ENCODE measurements at places on chromosomes 2 and 18.
A peak's percentile ranks its signal among the peaks of the same experiment; 100 is the strongest.

GRCh38 chr2:228355897-228356296 lies 174.4 kb upstream of the SPHKAP start:
- DNase-seq = no peak

DNA sequence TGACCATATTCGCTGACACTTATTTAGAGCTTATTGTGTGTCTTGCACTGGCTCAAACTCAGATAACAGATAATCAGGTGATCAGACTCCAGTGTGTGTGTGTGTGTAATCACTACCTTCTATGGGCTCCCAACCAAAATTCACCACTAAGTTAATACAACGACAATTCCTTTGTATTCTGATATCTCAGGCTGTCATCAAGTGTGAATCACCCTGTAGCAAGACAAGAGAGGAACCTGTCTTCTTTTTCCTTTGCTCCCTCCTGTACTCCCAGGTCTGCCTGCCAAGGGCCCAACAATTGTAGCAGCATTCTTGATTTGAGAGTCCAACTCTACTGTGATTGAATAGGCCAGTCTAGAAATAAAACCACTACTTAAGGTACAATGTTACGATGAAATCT lies 25.8 kb downstream of the ITGB6 start:
- DNase-seq = no peak

DNA sequence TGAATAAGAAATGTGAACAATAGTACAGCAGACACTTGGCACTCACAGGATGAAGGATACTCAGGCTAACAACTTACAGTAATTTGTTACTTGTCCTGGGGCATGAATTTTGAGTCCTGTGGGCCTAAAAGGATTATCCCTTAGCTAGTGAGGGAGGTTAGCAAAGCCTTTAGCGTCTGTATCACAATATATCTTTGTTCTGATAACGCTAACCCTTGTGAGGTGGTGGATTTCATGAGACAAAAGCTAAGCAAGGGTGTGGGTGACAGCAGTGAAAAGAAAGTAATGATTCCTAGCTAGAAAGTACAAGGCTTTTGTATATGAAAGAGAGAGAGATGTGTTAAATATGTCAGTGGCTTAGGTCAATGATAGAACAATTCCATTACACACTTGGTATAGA lies 46.8 kb upstream of the TTC21B start:
- DNase-seq = no peak

DNA sequence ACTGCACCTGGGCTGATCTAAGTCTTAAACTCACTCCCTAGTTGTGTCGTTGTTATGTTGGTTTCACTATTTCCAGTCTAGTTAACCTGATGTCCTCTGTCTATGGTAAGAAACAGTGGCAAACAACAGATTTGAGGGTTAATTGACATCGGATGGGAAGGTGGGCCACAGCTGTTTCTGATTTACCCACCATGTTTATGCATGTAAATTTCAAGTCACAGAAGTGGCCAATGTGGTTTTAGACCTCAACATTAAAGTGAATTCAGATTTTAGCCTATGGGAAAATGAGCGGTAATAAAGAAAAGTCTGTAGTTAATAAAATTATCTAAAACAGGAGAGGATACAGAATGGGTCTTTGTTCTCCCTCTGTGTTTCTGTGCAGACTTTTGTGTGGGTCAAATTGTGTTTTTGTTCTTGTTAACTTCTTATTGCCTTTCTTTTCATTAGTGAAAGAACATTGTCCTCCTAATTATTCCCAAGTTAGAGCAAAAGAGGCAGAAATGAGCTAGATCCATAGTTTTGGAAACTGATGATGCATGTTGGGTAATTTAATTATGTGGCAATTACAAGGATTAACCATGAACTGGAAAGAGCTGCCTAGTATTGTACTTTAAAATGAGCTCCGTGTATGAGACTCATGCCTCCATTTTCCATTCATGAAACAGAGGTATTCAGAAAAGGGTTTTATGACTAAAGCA lies 83.2 kb downstream of the LAMA3 start:
- no peak for DNase-seq

DNA sequence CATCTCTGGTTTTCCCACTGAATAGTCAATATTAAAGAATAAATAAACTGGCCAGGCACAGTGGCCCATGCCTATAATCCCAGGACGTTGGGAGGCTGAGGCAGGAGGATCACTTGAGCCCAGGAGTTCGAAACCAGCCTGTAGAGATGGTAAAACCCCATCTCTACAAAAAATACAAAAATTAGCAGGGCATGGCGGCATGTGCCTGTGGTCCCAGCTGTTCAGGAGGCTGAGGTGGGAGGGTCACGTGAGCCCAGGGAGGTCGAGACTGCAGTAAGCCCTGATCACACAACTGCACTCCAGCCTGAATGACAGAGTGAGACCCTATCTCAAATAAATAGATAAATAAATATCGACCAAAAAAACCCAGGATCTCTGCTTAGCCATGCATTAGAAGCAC lies 50.2 kb upstream of the BIN1 start:
- DNase-seq = no peak

DNA sequence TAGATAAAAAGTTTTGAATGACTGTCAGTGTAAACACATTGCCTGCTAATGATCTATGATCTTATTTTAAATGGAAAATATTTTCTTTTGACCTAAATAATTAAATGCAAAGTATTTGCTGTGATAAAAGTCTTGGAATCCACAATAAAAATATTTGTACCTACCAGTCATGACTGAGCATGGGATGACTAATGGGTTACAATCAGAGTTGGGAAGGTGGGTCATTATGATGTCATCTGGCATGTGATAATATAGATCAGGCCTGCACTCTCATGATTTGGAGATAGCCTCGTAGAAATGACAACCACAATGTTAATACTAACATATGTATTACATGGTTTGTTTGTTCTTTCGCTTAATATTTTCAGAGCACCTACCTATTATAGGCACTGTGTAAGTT lies 848.8 kb upstream of the KLHL29 start:
- DNase-seq = no peak

GRCh38 chr2:240432430-240432819 lies 3.0 kb upstream of the GPC1 start:
- DNase-seq = no peak

DNA sequence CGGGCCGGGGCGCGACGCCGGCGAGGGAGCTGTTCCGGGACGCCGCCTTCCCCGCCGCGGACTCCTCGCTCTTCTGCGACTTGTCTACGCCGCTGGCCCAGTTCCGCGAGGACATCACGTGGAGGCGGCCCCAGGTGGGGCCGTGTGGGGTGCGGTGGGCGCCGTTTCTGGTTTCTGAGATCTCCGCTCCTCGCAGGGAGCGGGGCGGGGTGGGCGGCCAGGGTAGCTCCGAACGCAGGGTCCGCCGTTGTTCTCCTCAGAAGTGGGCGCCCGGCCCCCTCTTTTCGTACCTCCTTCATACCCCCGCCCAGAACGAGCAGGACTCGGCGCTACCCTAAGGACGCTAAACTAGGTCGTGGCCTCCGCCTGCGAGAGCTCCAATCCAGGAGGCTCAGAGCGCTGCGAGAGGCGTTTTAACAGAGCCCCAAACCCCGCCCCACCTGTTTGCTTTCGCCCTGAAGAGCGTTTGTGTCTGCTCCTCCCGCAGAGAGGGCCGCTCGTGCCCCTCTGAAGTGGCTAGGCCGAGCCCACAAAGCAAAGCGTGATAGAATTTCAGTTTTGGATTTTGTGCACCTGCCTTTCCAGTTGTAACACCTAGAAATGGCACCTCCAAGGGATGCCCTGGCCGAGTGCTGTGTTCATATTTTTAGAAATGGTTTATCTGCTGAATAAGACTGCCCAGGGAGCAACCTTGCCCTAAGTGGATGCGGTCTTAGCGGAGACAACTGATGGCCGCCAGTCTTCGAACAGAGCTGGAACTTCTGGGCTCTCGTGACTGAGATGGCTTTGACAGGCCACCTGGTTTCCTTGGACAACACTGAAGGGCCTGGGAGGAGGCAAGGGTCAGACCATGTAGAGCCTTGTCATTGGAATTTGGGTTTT lies 626 bp downstream of the CAPN10 start:
- no peak for DNase-seq

- DNase-seq = no peak
These were observed 119.3 kb upstream of the MAPRE2 start for GRCh38 chr18:34921811-34922385.

- DNase-seq = no peak
These were observed 9.8 kb downstream of the HNRNPLL start for GRCh38 chr2:38592951-38593350.

GRCh38 chr2:44362207-44363015 lies 664 bp downstream of the CAMKMT start:
- DNase-seq = no peak

- DNase-seq = no peak
These were observed 357.4 kb downstream of the AKAIN1 start for GRCh38 chr18:4839639-4840038.

DNA sequence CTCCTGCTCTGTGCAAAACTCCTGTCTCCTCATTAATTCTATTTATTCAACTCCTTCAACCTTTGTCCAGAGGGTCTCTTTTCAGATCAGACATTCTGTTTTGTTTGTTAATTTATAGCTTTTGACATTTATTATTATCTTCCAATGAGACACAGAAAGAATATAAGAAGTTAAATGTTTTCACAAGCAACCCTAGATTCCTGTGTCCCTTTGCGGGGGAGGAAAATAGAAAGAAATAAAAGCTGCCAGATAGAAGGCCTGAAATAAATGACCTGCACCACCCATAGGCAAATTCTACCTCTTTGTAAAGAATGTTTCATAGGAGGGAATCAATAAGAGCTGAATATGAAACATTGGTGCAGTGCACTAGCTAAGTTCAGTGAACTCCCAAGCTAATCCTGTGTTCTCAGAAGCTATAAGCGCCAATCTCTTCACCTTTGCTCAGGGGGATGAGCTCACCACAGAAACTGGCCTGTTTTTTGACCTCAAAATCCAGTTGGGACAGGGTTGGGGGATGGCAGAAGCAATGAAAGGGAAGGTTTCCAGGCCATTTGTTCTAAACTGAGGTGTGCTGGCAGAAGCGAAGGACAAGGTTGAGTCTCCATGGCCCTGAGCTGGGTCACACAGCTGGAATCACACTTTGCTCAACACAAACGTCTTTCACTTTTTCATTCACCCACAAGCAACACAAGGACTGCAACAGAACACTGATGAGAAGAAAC lies 258.6 kb downstream of the NRXN1 start:
- DNase-seq = no peak

GRCh38 chr2:207692206-207693065 lies 19.0 kb upstream of the CCNYL1 start:
- peak; percentile 35 for DNase-seq

- DNase-seq = no peak
These were observed 1096.1 kb upstream of the NRXN1 start for GRCh38 chr2:52128081-52128480.

GRCh38 chr2:219459460-219460311 lies 25.0 kb downstream of the SPEG start:
- DNase-seq = peak; percentile 92

DNA sequence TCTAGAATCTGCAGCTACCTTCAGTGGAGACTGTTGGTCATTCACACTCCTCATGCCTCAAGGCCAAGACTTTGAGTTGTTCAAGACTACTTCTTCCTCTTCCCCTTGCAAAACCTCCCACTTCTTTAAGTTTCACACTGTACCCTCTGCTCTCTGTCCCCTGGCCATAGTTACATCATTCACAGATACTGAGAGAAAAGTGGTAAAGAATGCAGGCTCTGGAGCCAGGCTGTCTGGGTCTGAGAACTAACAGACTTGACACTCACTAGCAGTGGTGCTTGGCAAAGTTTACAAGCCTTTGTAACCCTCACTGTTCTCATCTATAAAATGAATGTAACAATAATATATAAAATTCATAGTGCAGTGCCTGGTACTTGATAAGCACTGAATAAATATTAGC lies 61.8 kb downstream of the CDH20 start:
- no peak for DNase-seq

DNA sequence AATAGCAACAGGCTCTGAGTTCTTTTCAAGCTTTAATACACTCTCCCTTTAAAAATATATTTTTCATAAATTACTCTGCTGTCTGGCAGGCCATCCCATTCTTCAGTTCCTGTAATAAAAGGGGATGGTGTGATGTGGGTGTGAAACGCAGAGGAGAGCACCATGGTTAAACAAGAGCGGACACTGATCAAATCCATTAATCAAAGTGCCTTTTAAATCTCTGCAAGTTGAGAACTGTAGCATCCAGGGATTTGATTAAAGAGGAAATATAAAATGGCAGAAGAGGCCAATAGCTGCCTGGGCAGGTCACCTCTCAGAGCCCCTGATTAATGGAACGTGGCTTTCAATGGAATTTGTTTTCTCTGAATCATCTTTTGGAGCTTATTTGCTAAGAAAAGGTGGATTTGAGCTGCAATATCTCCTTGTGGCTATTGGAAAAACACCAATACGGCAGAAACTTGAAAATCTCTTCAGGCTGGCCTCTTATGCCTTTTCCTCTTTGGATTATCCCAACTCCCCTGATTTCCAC lies 96.9 kb downstream of the ACTR3 start:
- DNase-seq = no peak

- DNase-seq = no peak
These were observed 262.6 kb upstream of the HS6ST1 start for GRCh38 chr2:128580988-128581848.

DNA sequence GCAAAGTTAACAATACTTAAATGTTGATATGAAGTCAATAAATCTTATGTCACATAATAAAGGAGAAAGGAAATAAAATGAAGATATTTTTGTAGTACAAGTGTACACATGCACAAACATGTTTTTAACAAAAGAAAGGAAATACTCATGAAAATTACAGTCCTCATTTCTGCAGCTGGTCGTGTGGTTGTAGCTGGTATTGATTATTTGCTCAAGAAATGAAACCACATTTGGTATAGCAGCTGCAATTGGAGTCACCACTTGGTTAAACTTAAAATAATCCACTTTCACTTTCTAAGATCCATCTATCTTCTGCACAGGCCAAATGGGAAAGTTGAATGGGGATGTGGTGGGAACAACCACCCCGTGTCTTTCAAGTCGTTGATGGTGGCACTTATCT lies 580.5 kb upstream of the NRXN1 start:
- DNase-seq = no peak

GRCh38 chr18:53603276-53603675 lies 621.2 kb downstream of the MBD2 start:
- DNase-seq = no peak

GRCh38 chr2:162465430-162465829 lies 121.5 kb downstream of the GCA start:
- DNase-seq = no peak
